ENCODE measurements at places on chromosomes 1 and 21.
A peak's percentile ranks its signal among the peaks of the same experiment; 100 is the strongest.

GRCh38 chr1:57638239-57638638, 214.4 kb upstream of the DAB1 start:
- no peak for DNase-seq

GRCh38 chr1:53651356-53651755, 87.6 kb downstream of the GLIS1 start:
- DNase-seq: no peak

- peak; percentile 6 for DNase-seq
These were observed 758 bp downstream of the DEPDC1 start for GRCh38 chr1:68495968-68496679.

- no peak for DNase-seq
These were observed 73.4 kb downstream of the UCK2 start for GRCh38 chr1:165900576-165901380.

DNA sequence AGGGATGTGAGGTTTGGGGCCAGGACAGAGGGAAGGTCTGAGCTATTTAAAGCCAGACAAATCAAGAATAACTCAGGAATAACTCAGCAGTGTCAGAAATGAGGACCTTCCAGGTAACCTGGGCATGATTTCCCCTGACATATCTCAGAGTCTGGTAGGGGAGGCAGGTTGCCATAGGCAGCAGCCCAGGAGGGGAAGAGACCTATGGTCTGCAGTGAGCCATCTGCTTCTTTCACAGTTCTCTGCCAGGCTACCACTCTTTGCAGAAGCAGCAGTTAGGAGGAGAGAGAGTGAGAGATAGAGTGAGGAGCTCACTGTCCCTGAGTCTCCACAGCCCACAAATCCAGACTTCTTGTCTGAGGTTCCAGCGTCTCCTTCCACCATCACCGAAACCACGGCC, 6.3 kb upstream of the VSIG8 start:
- no peak for DNase-seq

GRCh38 chr1:81186261-81186660, 614.5 kb upstream of the ADGRL2 start:
- DNase-seq: no peak

DNA sequence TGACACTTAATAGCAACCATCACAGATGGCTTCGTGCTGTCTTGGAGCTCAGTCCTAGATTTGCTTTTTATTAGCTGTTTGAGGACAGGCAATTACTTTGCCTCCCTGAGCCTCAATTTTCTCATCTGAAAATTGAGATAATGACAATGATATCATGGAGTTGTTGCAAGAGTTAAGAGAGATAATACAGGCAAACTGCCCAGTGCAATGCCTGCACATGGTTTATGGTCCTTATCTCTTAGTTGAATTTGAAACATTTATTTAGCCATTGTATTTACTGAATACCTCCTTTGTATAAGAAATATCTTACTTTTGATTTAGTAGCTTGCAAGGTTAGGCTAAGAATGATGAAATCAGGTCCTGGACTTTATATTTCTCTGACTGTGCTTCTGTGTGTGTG, 17.7 kb downstream of the KCNA2 start:
- DNase-seq: no peak

GRCh38 chr1:167826127-167826526, 87.8 kb downstream of the ADCY10 start:
- no peak for DNase-seq

GRCh38 chr1:215889871-215890270, 322.8 kb downstream of the KCTD3 start:
- DNase-seq: no peak

DNA sequence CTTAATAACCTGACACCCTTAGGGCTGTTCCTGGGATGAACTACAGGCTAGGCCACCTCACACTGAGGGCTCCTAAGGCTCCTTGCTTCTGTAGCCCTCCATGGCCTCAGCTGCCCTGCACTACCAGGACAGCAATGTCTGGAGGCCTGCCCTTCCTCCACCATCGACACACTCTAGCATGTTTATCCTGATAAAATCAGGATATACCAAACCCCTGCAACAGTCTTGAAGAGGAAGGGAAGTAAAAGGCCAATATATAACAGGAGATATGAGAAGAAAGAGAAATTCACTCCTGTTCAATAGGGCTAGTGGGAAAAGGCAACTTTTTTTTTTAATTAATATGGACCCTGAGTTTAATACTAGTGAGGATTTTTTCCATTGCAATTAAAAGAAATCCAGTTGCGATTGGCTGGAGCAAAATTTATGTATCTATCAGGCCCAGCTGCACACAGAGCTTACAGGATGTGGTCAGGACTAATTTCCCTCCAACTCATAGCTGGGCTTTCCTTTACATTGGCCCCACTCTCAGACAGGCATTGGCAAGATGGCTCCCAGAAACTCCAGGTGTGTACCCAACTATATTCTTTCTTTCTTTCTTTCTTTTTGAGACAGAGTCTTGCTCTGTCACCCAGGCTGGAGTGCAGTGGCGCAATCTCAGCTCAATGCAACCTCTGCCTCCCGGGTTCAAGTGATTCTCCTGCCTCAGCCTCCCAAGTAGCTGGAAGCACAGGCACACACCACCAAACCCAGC, 13.5 kb upstream of the ATP2B4 start:
- no peak for DNase-seq

- no peak for DNase-seq
These were observed 141.7 kb downstream of the NPHP4 start for GRCh38 chr1:5850503-5850902.

- DNase-seq: no peak
These were observed 788 bp upstream of the EDEM3 start for GRCh38 chr1:184755226-184756065.

DNA sequence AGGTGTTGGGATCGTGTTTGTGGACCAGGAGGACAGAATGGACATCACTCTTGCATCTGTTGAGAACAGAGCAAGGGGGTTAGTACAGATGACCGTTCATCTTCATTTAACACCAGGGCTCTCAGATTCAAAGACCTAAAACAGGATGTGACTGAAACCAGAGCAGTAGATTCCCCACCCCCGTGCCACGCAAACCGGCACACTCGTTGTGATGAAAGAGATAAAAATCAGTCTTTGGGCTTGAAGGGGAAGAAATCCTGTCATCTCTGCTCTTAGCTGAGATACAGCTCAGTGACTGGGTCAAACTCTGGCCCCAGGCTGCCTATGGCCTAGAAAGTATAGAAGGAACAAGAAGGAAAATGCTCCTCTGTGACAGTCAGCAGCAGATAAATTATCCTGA, 146.2 kb upstream of the KRTAP19-8 start:
- DNase-seq: no peak

DNA sequence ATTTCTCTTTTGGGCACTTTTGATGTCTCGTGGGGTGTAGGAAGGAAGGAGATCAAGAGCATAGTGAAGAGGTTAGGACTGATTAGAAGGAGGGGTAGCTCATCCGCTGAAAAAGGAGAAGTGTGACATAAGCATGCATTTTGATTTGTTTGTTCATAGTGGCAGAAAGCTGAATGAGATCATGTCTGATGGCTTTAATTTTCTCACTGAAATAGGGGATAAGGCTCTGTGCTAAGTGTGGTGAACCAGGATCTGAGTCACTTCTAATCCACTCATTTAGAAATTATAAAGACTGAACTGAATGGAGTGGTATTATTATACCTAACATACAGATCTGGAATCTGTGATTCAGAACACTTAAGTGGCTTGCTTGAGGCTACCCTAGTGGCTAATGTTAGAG, 344.5 kb downstream of the PDE4B start:
- no peak for DNase-seq

- DNase-seq: peak; percentile 60
These were observed at the start of gene ROR1 for GRCh38 chr1:63773815-63774616. Gene ROR1 (plus strand): TSS chr1:63774017.

DNA sequence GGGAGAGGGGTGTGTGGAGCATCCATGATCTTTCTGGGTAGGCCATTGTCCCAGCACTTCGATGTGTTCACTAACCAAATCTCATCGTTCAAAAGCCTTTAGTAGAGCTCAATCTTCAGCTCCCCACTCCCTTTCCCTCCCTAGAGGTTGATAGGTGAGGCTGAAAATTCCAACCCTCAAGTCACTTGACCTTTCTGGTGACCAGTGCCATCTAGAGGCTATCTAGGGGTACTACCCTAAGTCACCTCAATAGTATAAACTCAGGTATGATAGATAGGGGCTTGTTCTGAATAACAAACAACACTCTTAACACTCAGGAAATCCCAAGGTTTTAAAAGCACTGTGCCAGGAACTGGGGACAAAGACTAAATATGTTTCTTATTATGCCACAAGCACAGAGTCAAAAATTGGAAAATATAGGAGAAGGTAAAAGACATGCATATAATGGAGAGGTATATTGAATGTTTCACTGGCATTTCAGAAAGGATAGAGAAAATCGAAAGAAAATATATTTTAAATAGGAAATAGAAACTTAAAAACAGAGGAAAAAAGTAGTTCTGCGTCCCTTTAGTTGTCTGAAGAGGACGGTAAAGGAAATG, 42.9 kb upstream of the CD53 start:
- DNase-seq: no peak

Measured in NCI-H510A (cell line).